PC-3 (cell line): ENCODE measurements at places on chromosomes 3 and 15. TPM values are rescaled to one million over a fixed set of nuclear protein-coding genes. Genes with fewer than 3 reads are reported as not detected.

Gene ACAN
- total RNA-seq: not detected in 2 replicates

Gene ZNF80
- not detected in 2 replicates for total RNA-seq

Gene GOLGA6A
- not detected in 2 replicates for total RNA-seq

Gene BFSP2
- total RNA-seq: not detected in 2 replicates

Gene HTD2
- total RNA-seq: 4.9 and 6.9 TPM in 2 replicates

DNA sequence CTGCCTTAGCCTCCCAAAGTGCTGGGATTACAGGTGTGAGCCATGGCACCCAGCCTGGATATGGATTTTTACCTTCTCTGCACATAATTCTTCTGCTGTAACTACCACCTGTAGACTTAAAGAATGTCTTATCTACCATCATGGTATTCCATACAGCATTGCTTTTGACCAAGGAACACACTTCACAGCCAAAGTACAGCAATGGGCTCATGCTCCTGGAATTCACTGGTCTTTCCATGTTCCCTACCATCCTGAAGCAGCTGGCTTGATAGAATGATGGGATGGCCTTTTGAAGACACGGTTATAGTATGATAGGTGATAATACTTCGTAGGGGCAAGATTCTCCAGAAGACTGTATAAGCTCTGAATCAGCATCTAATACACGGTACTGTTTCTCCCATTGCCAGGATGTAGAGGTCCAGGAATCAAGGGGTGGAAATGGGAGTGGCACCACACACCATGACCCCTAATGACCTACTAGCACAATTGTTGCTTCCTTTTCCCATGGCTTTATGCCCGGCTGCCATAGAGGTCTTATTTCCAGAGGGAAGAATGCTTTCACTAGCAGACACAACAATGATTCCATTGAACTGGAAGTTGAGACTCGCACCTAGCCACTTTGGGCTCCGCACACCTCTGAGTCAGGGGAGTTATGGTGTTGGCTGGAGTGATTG is 60.9 kb upstream of the CDV3 start:
- DNase-seq: no peak

DNA sequence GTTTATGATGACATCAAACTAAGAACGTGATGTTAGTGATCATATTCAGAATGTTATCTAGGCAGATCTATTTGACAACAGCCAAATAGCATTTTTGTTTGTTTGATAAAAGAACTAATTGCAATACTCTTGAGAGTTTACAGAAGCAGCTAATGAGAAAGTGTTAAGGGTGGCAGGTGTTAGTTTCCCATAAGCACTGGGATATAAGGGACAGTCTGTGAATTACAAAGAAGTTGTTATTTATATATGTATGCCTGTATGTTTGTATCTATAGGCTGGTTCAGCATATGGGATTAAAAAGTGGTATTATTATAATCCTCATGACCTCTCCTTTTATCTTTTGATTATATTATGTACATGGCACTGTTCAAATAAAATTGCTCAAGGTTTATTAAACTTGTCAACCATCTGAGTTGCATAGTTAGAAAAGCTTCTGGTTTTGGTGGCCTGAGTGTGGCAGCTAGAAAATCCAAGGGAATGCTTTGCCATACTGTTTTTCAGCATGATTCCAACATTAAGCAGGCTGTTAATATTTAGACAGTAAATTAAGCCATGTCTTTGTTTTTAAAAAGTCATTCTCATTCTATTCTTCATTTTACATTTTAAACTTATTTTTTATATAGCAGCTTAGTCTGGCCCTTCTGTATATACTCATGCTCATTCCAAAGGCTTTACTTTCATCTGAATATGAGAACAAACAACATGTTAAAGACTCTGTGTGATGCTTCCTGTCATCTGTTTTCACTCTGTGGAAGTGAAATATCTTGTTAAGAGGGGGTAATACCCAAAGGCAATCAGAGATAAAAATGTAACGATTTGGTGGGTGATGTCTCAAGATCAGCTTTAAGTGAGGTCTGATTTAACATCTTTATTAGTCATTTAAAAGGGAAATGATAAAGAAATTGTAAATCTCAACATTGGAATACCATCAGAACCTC is 13.1 kb downstream of the ROBO2 start:
- DNase-seq: no peak

DNA sequence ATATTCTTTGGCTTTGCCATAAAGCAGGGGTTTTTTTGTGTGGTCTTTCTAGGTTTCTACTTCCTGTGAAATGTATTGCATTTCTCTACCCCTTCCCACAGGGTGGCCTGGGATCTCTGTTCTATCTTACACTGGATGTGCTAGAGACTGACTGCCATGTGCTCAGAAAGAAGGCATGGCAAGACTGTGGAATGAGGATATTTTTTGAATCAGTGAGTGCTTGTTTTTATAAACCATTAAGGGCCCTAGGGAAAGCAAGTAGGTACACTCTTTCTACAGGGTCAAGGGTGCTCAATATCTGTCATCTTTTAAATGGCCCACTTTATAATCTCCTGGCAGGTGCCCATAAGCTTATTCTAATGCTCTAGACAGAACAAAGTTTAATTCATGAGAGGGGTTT is 730 bp downstream of the FETUB start:
- no peak for DNase-seq

GRCh38 chr3:150599611-150600297 is 3.4 kb upstream of the SELENOT start:
- DNase-seq: peak; percentile 96
